ENCODE measurements at places on chromosomes 5 and 9.

DNA sequence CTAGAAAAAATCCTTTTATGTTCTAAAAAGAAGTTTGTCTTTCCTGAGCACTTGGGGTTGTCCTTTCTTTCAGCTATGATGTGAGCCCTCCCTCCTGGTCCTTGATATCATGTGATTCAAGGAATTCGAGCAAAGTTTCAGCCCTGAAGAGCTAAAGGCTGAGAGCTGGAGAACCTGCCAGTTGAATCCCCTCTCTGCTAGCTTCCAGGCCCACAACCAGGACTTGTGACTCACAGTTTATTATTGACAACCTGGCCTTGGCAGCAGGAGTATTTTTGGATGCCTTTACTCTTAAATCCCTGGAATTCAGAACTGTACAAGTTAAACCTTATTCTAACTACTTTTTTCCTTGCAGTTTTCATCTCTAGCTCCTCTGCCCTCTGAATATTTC, 182.8 kb downstream of the SPOCK1 start:
- DNase-seq: no peak

- no peak for DNase-seq
Measured at GRCh38 chr9:20496328-20496727, 126.0 kb downstream of the MLLT3 start.

- no peak for DNase-seq
Measured at GRCh38 chr5:22896152-22896551, 43.0 kb upstream of the CDH12 start.

- DNase-seq: no peak
Measured at GRCh38 chr5:16558984-16559629, 57.7 kb downstream of the RETREG1 start.

- DNase-seq: no peak
Measured at GRCh38 chr9:74609671-74610405, 112.7 kb downstream of the RORB start.

GRCh38 chr5:107607671-107608345, 62.9 kb downstream of the EFNA5 start:
- DNase-seq: no peak

- no peak for DNase-seq
Measured at GRCh38 chr5:151113651-151114050, 32.8 kb upstream of the TNIP1 start.

DNA sequence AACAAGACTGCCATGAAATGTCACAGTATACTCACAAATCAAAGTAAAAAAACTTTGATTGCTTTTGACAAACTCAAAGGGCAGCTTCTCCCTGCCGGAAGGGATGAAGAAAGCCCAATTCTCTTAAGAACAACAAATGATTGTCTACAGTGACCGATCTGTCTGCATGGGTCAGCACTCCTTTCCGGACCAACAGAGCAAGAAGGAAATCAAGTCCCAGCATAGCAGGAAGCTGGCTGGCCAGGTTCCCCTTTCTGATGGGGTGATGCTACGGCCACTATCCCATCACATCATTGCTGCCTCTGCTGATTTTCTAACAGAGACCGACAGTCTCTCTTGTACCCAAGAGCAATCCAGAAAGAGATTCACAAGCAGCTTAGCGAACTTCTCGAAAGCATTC, 692 bp downstream of the C1QTNF3 start:
- DNase-seq: no peak

GRCh38 chr9:85483208-85483607, 258.5 kb downstream of the AGTPBP1 start:
- no peak for DNase-seq

GRCh38 chr9:26856413-26857032, 36.1 kb downstream of the CAAP1 start:
- DNase-seq: no peak

DNA sequence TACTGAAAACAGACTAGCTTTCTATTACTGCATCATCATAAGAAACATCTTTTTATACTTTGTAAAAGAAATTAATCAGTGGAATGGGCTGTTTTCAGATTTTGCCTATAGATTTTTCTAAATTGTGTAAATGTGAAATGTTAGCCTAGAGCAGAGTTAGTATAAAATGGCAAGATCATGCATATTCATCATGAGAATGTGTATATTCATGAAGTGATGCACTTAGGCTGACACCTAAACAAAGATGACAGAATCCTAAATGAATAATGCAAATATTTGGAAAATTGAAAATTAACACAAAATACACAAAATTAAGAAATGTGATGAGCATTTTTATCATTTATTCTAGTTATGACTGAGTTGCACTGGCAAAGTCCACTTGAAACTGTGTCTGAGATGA, 57.2 kb downstream of the SPTLC1 start:
- DNase-seq: no peak

- DNase-seq: no peak
Measured at GRCh38 chr5:139816566-139816965, 21.0 kb downstream of the PSD2 start.

DNA sequence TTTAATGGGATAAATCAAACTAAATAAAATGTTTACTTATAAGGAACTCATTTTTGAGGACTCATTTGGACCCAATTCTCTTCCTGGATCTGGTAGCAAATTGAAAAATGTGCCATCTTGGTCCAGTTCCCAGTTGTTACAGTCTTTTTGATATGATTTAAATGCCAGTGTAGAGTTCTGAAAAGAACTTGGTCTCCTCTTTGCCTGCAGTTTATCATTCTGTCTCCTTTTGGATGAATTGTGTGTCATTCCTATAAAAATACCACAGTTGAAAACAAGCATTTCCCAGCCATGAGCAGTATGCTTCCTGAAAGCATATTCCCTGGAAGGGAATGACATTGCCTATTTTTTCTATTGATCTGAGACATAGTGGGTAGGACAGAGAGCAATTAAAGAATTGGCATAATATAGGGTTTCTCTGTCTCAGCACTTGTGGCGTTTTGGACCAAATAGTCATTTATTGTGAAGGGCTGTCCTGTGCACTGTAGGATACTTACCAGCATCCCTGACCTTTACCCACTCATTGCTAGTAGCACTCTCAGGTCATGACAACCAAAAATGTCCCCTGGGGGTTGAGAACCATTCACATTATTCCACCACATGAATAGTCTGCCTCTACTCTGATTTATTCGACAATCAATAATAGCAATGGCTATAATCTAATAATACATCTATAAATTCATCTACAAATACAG, 181.8 kb downstream of the NXNL2 start:
- DNase-seq: no peak

DNA sequence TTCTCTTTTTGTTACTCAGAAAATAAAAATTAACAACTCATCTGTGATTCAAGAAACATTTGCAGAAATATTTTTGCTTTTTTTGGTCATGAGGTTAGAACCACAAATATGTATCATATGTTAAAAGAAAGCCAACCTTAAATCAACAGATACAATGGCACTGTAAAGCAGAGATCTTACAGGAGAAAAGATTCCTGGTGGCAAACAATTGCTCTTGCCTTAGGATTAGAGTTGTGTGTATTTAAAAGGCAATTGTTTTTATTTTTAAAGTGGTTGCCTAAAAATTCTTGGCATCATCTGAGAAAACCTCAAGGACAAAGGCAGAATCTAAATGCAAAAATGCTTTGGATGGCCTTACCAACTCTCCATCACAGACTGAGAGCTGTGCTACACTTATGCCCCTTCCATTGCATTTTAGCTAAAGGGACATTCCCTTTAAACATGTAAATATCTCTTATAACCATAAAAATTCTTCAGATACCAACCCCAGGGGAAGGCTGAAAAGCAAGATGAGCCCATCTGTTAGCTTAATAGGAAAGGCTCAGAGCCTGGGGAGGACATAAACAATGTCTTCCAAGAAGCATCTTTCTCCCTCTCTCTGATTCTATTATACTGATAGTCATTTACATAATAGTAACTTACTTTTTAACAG, 100.4 kb downstream of the FAM114A2 start:
- no peak for DNase-seq

- no peak for DNase-seq
Measured at GRCh38 chr9:88574953-88575352, 40.0 kb downstream of the NXNL2 start.

DNA sequence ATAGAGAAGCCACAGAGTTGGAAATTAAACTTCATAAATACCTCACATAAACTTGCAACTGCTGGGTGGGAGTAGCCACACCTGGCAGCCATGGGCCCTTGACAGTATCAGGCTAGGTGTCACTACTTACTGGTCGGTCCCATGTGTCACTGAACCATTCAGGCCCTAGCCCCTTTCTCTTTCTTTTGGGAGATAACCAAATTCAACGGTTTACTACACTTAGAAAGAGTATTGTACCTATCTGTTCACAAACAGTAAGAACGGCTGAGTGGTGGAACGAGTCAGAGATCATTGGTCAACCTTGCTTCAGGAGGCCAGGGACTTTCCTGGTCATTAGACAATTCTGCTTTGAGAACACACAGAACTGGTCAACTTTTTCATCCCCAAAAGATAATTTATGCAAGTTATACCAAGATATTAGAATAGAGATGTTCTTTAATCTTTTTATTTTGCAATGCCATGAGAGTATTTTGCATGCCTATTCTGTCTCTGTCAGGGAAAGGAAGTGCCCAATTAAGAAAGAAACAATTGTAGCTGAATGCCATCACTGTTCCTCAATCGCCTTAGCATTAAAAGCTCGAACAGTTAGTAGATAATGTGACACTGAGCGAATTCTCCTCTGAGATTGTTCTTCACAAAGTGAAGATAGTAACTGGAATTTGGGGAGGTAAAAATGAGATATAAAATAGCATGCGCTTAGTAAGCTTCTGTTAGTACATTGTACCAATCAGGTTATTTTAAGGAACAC, 50.9 kb downstream of the GOLPH3 start:
- DNase-seq: no peak

DNA sequence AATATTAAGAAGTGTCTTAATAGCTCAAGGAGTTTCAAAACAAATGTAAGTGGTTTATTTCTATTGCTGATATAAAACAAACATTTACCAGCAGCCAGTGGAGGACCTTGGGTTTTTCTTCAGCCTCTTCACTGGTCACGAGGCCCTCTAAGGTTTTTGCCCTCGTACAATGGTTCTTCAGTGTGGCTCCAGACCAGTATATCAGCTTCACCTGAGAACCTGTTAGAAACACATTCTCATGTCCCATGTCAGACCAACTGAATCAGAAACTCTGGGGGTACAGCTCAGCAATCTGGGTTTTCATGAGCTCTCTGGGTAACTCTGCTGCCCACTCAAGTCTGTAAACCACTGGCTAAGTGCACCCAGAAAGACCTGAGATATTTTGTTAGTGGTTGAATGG, 12.9 kb downstream of the WWC1 start:
- no peak for DNase-seq

DNA sequence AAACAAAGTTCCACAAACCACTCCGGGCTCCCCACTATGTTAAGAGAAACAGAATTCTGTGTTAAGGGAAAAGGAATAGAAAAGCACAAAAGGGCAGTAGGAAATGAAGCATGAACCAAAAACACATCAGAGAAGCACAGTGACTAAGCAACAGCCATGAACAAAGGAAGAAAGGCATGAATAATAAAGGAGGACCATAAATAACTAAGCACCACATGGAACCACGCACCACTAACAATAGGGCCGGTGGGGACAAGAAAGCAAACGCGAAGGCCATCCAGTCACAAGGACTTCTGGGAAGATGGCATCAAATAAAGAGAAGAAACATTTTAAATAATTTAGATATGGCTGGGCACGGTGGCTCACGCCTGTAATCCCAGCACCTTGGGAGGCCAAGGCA, 18.0 kb downstream of the PRUNE2 start:
- no peak for DNase-seq

DNA sequence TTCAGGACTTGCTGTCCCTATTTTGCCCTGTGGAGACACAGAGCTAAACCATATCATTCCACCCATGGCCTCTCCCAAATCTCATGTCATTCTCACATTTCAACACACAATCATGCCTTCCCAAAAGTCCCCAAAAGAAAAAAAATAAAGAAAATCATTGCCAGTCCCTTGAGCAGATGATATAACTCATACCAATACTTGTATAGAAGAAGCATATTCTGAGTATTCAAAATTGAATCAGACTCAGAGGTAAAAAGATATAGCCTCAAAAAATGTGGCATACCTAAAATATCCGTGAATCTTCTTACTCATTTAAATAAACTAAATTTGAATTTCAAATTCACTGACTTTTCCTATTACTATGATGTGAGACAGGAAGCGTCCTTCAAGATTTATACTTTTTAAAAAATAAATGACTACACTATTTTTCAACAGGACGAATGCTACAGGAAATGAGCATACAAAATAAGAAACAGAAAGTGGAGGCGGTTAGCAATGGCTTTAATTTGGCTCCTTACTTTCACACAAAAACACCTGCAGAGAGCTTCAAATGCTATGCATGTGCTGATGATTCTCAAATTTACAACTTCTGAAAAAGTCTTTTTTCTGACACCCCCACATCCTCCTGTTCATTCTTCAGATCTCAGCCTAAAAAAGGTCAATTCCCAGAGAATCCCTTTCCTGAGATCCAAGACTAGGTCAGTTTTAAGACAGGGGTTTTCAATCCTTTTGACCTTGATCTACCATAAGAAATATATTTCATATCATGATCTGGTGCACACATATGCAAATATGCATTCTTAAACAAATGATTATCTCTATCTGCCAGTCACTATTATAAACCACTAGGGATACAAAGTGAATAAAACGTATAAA, 39.6 kb upstream of the DMXL1 start:
- no peak for DNase-seq

DNA sequence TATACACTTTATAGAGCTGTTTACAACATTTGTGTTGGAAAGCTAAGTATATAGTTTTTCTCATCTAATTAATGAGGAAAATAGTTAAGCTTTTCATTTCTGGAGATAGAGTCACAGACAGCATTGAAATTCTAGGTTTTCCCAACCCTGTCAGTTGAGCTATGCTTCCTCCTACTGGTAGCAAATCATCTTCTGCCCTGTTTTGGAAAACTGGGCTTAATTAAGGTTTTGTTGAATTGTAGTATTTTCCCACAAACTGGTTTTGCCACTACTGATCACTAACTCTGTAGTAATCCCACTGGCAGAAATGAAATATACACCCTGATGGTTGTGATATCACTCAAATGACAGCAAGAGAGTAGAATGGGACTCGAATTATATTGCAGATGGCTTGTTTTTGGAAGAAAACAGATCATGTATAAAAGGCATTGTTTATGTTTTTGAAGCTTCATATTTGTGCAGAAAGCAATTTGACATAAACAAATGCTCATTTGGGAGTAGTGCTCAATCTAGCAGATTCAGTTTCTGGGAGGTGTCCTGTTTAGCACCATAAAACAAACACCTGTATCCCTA, 46.6 kb downstream of the CD180 start:
- DNase-seq: no peak

- no peak for DNase-seq
Measured at GRCh38 chr9:108056084-108056804, 566.7 kb upstream of the KLF4 start.

All from esophagus squamous epithelium (tissue), 5 donors.